ENCODE measurements at places on chromosomes 5 and 9. TPM values are rescaled to one million over a fixed set of nuclear protein-coding genes. Genes with fewer than 3 reads are reported as not detected.

GRCh38 chr5:158875272-158875679 is 224.4 kb downstream of the EBF1 start:
- H3K4me1 ChIP-seq = peaks cover 6% of the 10 kb centered on the region
- H3K27ac ChIP-seq = no peak overlapping the region
- no peak overlapping the region for H3K4me3 ChIP-seq
- no peaks in the 10 kb centered on the region for H3K27me3 ChIP-seq
- no peak for DNase-seq
- no peaks in the 10 kb centered on the region for H3K36me3 ChIP-seq

DNA sequence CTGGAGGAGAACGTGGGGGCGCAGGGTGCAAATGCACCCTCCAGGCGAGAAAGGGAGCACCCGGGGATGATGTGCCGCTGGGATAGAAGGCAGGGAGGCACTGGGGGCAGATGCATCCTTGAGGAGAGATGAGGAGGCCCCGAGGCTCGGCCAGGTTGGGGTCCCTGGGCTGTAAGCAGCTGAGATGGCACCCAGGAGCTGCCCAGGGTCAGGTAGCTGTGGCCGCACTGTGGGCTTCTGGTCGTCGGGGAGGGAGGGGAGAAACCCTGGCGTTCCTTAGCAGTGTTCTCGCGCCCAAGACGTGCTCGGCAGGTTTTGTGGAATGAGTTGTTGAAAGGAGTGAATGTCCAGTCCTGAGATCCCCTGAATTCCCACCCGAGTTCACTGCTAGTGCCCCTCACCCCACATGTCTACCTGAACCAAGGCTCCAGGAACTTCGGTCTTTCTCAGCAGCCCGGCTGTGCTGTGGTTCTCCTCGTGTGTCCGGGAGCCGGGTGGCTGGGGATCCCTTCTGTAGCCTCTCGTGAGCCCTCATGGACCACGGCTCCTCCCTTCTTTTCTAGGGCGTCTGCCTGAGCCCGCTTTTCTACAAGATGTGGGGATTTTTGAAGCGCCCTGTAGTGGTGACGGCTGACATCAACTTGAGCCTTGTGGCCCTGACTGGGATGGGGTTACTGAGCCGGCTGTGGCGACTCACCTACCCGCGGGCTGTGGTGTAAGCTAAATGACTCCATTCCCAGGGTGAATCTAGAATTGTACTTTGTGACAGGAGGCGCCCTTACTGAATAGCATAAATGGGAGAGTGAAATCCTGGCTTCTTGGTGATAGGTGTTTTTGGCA is 1.1 kb downstream of the POMT1 start:
- DNase-seq = no peak
- H3K4me1 ChIP-seq = peaks cover 29% of the 10 kb centered on the region
- H3K4me3 ChIP-seq = peak overlapping the region; percentile 99

GRCh38 chr5:138955013-138955660 is 80.0 kb upstream of the LRRTM2 start:
- H3K36me3 ChIP-seq = no peaks in the 10 kb centered on the region
- no peak overlapping the region for H3K4me3 ChIP-seq
- peaks cover 22% of the 10 kb centered on the region for H3K4me1 ChIP-seq
- no peaks in the 10 kb centered on the region for H3K27me3 ChIP-seq
- peak; percentile 83 for DNase-seq
- no peak overlapping the region for H3K27ac ChIP-seq

- H3K4me3 ChIP-seq = no peak overlapping the region
These were observed 142.9 kb downstream of the COX7C start for GRCh38 chr5:86760661-86761060.

DNA sequence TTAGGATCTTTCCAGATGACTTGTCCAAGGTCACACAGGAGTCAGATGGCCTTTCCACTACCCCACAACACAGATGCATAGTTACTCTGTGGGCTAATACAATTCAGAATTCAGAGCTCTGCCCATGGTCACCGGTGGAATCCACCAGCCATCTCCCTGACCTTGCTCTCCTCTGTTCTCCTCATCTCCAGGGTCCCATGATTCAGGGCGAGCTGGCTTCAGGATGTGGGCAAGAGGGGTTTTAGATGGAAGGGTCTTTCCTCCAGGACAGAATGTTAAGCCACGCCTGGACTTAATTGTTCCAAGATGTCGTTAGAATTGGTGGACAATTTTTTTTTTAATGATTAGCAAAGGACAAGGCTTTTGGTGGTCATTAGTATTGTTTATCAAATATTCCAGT is 81.7 kb upstream of the LARP1 start:
- no peak for DNase-seq
- H3K27ac ChIP-seq = no peak overlapping the region
- H3K27me3 ChIP-seq = no peaks in the 10 kb centered on the region
- H3K36me3 ChIP-seq = no peaks in the 10 kb centered on the region
- H3K4me3 ChIP-seq = no peak overlapping the region
- H3K4me1 ChIP-seq = no peaks in the 10 kb centered on the region

- H3K4me1 ChIP-seq = peaks cover 10% of the 10 kb centered on the region
- no peaks in the 10 kb centered on the region for H3K36me3 ChIP-seq
- H3K27ac ChIP-seq = no peak overlapping the region
- H3K4me3 ChIP-seq = no peak overlapping the region
These were observed 57.2 kb upstream of the PPARGC1B start for GRCh38 chr5:149672701-149673476.

Gene HSPB3
- total RNA-seq = 1.1 TPM

Gene EEIG1
- 60.7 TPM for total RNA-seq

DNA sequence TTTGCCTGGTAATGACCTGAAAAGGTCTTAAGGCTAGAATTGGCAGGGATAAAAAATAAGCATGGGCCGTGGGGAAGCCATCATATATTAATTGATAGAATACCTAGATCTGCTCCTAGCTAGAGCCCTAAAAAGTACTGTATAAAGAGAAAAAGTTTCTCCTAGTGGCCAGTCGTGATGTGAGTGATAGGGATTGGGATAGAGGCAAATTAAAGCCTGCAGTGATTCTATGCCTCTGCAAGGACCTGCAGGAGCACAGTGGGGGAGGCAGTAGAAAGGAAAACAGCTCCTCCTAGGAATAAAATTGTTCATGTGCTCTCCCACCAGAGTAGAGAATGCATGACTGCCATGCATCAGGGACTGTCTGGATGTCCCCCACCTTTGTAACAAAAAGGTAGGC is 56.2 kb upstream of the FTMT start:
- no peak overlapping the region for H3K27ac ChIP-seq
- H3K27me3 ChIP-seq = no peaks in the 10 kb centered on the region
- no peaks in the 10 kb centered on the region for H3K4me1 ChIP-seq
- H3K4me3 ChIP-seq = no peak overlapping the region

DNA sequence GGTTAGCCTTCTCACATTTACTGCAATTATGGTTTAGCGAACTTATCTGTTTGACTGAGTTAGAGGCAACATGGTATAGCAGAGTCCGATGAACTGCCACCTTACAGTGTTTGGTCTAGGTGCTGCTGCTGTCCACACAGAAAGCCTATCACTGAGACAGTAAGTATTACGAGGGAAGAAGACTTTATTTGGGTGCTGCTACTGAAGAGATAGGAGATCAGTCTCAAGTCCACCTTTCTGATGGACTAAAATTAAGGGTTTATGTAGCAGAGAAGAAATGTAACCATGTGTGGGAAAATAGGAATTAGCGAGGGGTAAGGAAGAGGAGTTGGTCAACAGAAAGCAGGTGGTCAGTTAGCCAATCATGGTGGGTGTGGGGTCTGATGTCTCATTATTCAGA is 109.7 kb downstream of the ZSWIM6 start:
- no peaks in the 10 kb centered on the region for H3K4me1 ChIP-seq
- H3K4me3 ChIP-seq = no peak overlapping the region
- no peak for DNase-seq

- H3K36me3 ChIP-seq = no peaks in the 10 kb centered on the region
- H3K27ac ChIP-seq = no peak overlapping the region
- H3K4me1 ChIP-seq = no peaks in the 10 kb centered on the region
- H3K4me3 ChIP-seq = no peak overlapping the region
These were observed 350.5 kb downstream of the SPOCK1 start for GRCh38 chr5:137148655-137149054.

Gene SV2C
- total RNA-seq = 0.52 TPM
